ENCODE measurements at places on chromosomes 4 and X.
A peak's percentile ranks its signal among the peaks of the same experiment; 100 is the strongest.

DNA sequence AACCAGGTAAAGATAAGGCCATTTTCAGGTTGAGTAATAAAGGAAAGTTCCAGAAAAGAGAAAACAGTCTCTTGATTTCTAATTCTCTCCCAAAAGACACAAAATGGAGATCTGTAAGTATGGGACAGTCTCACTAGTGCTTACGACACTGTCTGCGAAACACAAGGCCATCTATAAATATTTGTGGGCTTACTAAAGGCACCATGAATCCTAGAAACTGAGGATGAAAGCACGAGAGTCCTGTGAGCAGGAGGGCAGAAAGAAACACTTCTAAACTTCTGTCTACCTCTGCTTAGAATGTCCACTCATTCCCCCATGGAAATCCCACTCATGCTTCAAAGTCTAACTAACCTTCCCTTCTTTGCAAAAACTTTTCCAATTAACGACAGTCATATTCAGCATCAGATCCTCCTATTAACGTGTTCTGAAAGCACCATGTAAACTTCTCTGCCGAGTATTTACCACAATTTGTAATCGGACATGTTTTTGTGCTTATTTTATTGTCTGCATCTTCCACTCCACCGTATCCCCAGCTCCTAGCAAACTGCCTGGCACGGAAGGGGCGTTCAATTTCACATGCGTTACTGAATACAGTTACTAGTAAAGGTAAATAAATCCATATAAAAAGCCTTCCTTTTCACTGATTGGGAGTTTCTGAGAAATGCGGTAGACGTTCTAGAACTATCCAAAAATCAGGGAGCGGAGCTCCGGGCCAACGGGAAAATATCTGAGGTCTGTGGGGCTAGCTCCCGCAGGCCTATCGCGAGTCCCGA is 665 bp downstream of the PSMD10 start:
- DNase-seq, result no peak

- no peak for DNase-seq
Measured at GRCh38 chr4:96598465-96598864, 758.6 kb downstream of the PDHA2 start.

- DNase-seq, result peak; percentile 71
Measured at GRCh38 chrX:48531358-48531959, 8.1 kb upstream of the TBC1D25 start.

DNA sequence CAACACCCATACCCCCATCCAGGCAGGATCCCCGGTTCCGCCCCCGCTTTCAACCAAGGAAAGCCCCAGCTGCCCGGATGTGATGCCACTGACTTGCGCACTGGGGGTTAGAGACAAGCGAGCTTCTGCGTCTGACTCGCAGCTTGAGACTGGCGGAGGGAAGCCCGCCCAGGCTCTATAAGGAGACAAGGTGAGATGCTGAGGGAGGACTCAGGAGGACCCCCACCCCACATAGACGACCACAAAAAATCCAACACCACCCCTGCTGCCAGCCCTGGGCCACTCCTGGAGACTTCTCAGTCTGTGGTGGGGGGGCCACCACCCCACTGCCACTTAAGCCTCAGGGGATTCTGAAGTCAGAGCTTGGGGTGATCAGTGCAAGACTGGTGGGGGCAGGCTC is at the start of gene MAGEA4:
Gene MAGEA4, plus strand, starts transcription at position 110 of the 400 bp plus-strand sequence. CDS start 10,776 bp downstream, outside the sequence.
- DNase-seq, result no peak

GRCh38 chr4:169941141-169941540 is 85.1 kb downstream of the MFAP3L start:
- DNase-seq, result no peak

- DNase-seq, result no peak
Measured at GRCh38 chr4:8251110-8251883, 18.3 kb upstream of the HTRA3 start.
